ENCODE measurements at places on chromosomes 1 and 21.

GRCh38 chr1:8925406-8925805, 20.3 kb upstream of the CA6 start:
- DNase-seq: no peak

- no peak for DNase-seq
Measured at GRCh38 chr1:72891976-72892375, 609.6 kb upstream of the NEGR1 start.

- no peak for DNase-seq
Measured at GRCh38 chr21:43681650-43682049, 22.3 kb downstream of the RRP1B start.

- DNase-seq: no peak
Measured at GRCh38 chr1:27345272-27345671, 3.5 kb downstream of the SYTL1 start.

- no peak for DNase-seq
Measured at GRCh38 chr1:193709607-193710006, 523.2 kb upstream of the B3GALT2 start.

- no peak for DNase-seq
Measured at GRCh38 chr1:210692796-210693195, 364.1 kb downstream of the HHAT start.

DNA sequence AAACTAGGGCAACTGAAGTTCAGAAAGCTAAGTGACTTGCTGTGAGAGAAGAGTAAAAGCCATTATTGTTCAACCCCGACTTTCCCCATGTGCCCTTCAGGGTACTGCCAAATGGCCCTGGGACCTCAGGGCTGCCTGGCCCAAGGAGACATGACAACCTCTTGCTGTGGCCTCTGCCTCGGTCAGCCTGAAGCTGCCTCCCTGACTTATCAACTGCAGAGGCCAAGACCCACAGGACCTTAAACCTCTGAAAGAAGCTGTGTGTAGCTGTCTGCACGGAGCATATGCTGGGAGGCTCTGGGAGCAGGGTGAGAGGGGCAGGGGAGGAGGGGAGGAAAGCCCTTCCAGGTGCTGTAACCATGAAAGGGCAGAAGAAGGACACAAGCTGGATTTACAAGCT, 35.9 kb downstream of the HMGB4 start:
- DNase-seq: no peak

- DNase-seq: no peak
Measured at GRCh38 chr1:213914392-213914791, 73.4 kb upstream of the PROX1 start.

GRCh38 chr1:100152271-100152670, 19.3 kb downstream of the TRMT13 start:
- DNase-seq: no peak

- DNase-seq: no peak
Measured at GRCh38 chr1:16612332-16613172, 812 bp downstream of the NBPF1 start.

All from NCI-H1048 (cell line).